Tibial nerve (tissue), 4 donors: ENCODE measurements at places on chromosomes 3 and 15. TPM values are rescaled to one million over a fixed set of nuclear protein-coding genes. Genes with fewer than 3 reads are reported as not detected.

The PRR20G gene
- not detected for total RNA-seq

The NANOGP8 gene
- total RNA-seq = 9.4 TPM

The CTXN2 gene
- not detected for total RNA-seq

The SLC28A2 gene
- not detected for total RNA-seq

The TM4SF4 gene
- not detected for total RNA-seq

DNA sequence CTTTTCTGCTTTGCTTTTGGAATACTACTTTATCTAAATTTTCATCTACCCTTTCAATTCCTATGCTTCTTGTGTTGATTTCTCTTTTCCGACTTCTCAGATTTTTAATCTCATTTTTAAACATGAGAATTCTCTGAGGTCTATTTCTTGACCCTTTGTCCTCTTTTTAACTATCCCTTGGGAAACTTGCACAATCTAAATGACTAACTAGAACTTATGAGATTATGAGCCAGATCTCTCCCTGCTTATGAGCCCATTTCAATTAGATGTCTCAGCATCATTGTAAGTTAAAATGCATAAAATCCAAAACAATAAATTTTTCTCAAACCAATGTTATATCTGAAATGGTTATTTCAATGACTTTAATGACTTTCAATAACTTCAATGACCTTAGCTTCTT is 296.9 kb upstream of the AGTR1 start:
- DNase-seq = no peak

DNA sequence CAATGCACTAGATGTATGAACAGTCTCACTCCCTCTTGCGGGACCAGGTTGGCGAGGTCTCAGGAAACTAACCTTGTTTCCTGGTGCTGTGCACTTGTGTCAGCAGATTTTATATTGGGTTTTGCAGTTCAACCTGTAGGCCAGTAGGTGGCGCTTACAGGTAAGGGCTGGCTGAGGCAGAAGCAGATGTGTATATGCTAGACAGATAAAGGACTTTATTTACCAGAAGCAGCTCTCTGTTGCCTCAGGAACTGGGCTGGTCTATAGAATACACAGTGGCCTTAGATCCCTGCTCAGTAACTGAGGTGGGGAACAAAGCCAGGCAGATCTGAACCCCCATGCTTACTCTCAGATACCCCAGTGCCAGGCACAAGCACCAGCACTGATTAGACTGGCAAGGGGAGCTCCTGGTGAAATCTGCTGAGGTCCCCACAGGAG is 296.8 kb downstream of the DOCK3 start:
- no peak for DNase-seq

DNA sequence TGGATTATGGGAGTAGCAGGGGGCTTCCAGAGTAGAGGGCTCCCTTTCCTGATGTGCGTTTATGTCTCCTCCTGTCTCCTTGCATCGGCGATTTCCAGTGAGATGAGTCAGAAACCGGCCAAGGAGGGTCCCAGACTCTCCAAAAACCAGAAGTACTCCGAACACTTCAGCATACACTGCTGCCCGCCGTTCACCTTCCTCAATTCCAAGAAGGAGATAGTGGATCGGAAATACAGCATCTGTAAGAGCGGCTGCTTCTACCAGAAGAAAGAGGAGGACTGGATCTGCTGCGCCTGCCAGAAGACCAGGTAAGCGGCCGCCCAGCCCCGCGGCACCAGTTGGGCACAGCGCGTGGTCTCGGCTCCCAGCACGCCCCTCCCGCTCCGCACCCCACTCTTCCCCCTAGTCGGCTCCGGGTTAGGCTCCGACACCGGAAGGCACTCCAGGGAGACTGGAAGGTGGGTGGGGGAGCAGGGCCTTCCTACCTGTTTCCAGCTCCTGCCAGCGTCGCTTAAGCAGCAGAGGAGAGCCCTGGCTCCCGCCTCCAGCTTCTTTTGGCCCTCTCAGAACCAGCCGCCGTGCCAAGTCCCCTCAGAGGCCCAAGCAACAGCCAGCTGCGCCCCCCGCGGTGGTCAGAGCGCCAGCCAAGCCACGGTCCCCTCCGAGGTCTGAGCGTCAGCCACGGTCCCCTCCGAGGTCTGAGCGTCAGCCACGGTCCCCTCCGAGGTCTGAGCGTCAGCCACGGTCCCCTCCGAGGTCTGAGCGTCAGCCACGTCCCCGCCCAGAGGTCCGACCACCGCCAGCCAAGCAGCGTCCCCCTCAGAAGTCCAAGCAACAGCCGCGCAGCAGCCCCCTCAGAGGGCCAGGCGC is 34.7 kb downstream of the MOBP start:
- DNase-seq = no peak

GRCh38 chr15:66403323-66403722 is 16.6 kb downstream of the MAP2K1 start:
- no peak for DNase-seq

- DNase-seq = no peak
Observed at GRCh38 chr3:190217081-190217480, 96.4 kb upstream of the P3H2 start.

GRCh38 chr15:88004399-88004798 is 252.1 kb downstream of the NTRK3 start:
- no peak for DNase-seq

DNA sequence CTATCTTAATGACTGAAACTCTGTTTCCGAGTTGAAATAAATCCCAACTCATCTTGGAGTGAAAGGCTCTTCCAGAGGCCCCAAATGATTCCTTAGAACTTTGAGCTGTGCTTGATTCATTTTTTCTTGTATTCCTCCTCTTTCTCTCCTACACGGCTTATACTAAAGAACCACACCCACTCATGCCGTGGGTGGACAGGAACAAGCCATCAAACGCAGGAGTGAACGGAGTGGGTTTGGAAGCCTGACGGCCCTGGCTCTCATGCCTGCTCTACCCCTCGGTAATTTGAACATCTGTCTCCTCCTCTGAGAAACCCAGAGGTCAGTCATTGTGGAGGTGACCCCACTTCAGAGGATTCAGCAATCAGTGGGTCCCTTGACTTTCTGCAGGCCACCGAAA is 236.5 kb downstream of the AGBL1 start:
- no peak for DNase-seq

- no peak for DNase-seq
Observed at GRCh38 chr3:53939813-53940212, 48.2 kb upstream of the SELENOK start.

- no peak for DNase-seq
Observed at GRCh38 chr3:183324083-183324482, 71.0 kb downstream of the B3GNT5 start.

- no peak for DNase-seq
Observed at GRCh38 chr3:112579232-112579631, 17.4 kb downstream of the SLC35A5 start.

DNA sequence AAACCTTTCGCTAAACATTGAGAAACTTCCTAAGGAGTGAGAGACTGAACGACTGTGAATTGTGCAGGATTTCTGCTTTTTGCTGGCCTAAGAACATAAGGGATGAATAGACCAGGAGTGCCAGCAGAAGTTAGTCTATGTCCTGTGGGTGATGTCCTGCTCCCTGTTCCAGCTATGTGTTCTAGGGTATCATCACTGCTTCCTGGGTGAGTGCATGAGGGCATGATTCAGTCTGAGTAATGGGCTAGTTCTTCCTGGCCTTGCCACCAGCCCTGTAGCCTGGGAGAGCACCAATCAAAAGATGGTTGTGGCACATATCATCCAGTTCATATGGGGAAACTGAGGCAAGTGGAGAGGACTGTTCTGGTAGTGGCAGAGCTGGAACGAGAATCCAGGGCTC is 153.9 kb upstream of the TPM1 start:
- no peak for DNase-seq

DNA sequence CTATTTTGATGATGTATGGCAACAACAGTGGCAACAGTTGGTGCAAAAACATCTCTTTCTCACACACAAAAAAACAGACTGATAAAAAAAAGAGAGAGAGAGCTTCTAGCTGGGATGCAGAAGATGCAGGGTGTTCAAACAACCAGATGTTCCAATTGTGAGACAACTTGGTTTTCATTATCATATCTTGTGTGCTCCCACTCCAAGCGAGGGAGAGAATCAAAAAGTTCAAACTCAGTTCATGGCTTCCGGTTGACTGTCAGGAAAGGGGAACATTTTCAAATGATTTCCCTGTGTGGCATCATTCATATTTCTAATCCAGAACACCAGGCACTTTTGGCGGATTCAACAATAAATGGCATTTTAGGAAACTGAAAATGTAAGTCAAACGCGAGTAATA is 72.1 kb downstream of the RSL24D1 start:
- DNase-seq = no peak

DNA sequence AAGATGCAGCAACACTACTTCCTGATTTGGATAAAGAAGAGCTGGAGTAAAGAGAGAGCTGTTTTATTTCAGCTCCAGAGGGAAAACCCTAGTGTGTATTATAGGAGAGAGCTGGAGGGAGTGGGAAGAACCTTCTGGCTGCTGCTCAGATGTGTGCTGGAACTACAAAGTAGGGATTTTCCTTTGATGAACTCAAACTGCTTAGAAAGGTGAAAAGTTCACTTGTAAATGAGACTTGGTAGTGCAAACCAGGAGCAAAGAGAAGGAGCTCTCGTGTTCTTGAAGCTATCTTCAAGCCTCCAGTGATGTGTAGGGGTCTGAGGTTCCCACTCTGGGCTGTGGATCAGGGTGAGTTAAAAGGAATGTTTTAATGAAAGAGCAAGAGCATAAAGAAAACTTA is 110.4 kb downstream of the EDEM1 start:
- no peak for DNase-seq

GRCh38 chr3:12455740-12456139 is 28.5 kb upstream of the TSEN2 start:
- no peak for DNase-seq

DNA sequence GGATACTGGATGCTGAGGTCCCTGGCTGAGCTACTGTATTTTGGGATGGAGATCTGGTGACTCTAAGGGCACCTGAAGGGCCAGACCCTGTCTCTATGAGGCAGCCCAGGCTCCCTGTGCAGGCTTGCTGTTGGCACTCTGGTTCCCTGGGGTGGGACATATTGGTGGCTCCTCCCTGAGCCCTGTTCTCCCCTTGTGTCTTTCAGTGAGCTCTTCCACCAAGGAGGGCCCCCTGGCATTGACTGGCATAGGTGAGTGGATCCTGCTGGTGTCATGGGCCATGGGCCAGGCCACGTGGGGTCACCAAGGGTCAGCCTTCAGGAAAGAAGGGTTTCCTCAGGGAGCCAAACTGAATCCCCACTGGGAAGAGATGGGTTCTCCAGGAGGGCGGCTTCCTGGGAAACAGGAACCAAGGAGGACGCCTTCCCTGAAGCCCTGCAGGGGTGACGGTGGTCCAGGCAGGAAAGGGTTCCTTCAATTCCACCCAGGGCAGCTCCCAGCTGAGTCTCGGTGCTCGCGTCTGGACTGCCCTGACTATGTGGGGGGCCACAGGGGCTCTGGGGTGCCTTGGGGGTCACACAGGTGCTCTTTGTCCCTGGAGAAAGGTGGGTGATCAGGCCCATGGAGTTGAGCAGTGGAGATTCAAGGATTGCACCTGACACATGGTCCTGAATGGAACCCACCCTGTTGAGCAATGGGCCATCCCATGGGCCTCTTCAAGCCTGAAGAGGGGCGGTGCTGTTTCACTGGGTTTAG is 220.4 kb downstream of the SNRPN start:
- DNase-seq = no peak
